Stimulated activated CD8-positive, alpha-beta memory T cell treated with anti-CD3 and anti-CD28 coated beads, Interleukin-15, amount 100 ng/mL, for 4 hours (primary cell): ENCODE measurements at places on chromosomes 13 and 19.

- no peak for DNase-seq
Observed at GRCh38 chr13:83168590-83168989, 713.7 kb downstream of the SLITRK1 start.

DNA sequence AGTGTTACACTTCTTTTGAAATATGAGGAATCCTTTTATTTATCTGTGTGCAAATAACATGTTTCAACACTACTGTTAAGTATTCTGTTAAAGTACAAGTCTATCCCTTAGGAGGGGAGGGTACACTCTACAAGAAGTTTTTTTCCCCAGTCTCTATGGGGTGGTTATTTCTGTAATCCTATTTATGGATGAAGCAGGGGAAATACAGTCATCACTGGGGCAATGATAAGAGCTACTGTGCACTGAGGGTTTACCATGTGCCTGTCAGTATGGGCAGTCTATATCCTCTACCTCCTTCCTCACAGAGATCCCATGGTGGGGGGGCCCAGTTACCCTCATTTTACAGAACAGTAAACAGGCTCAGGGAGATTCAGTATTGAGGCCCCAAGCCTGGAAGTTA lies 16.6 kb upstream of the TRIM13 start:
- no peak for DNase-seq

DNA sequence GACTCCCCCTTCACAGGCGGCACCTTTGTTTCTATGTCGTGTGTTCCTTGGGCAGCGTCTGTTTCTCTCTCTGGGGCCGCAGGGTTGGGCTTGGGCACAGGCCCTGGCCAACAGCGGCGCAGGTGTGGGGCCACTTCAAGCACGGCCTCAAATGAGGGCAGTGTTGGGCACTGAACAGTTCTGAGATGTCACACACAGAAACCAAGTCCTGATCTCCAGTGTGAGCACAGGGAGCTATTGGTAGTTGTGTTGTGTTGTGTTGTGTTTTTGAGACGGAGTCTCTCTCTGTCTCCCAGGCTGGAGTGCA lies 42.7 kb downstream of the GATAD2A start:
- no peak for DNase-seq

DNA sequence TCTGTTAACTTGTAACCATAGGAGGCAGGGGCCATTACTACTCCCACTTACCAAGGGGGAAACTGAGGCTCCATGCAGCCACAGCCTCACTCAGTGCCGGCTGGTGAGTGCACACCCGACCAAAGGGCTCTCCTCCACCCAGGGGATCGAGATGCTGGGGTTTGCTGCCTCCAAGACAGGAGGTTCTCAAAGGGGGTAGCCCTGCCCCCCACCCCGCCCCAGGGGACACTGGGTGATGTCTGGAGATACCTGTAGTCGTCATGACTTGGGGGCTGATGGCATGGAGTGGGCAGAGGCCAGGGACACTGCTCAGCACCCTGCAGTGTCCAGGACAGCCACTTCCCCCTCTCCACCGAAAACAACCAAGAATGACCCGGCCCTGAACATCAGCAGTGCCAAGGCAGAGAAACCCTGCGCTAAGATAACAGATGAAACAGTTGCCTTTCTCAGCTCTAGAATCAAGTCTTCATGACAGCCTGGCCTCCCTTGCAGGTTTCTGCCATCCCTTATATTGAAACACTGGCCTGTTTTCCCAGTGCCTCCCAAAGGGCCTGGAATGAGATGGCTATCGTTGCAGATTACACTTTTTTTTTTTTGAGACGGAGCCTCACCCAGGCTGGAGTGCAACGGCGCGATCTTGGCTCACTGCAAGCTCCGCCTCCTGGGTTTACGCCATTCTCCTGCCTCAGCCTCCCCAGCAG lies 3.3 kb downstream of the REEP6 start:
- DNase-seq = no peak

DNA sequence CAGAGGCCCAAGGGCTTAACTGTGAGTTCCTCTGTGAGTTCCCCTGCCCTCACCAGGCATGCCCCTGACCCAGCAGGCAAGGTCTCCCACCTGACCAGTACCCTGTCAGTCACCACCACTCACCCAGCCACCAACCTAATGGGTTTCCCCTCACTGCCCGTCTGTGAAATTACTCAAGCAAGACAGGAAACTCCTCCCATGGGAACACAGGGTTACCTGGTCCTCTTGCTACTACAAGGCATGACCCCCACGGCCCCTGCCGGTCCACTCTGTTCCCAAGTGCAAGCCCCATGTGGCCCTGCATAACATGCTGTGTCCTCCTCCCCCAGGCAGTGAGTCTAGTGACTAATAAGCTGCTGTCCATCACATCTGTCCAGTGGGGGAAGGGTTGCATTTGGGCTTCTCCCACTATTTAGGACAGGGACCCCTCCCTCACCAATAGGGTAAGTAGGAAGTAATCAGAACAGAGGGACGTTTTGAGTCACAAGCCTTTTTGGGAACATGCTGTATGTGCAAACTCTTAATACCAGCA lies 8.0 kb upstream of the DHRS12 start:
- no peak for DNase-seq

DNA sequence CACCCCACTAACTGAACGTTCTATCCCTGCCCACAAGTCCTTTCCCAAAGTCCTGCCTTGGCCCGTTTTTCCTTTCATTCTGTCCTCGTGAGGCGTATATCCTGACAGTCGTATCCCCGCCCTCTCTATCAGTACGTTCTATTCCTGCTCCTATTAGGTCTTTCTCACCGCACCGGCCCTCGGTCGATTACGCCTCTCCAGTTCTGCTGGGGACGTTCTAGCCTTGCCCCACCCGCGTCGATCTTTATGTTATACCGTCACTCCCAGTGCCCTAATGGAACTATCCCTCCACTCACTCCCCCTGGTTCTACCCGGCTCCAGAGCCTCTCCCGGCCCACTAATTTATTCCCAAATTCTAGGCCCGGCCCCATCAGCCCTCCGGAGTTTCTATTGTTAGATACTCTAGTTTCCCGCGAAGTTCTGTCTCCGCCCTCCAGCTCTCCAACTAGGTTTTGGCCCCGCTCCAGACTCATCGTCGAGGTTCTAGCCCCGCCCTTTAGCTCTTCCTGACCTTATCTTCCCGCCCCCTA lies 2.0 kb downstream of the PLAUR start:
- DNase-seq = no peak

- peak; percentile 80 for DNase-seq
Observed at GRCh38 chr13:36818804-36819738, at the start of gene RFXAP. Gene RFXAP (plus strand): TSS chr13:36819222. CDS start chr13:36819358, 136 bp downstream.

- DNase-seq = no peak
Observed at GRCh38 chr19:17052439-17052838, 22.8 kb downstream of the HAUS8 start.

GRCh38 chr19:42074513-42075363 lies 1.2 kb upstream of the ZNF574 start:
- no peak for DNase-seq

DNA sequence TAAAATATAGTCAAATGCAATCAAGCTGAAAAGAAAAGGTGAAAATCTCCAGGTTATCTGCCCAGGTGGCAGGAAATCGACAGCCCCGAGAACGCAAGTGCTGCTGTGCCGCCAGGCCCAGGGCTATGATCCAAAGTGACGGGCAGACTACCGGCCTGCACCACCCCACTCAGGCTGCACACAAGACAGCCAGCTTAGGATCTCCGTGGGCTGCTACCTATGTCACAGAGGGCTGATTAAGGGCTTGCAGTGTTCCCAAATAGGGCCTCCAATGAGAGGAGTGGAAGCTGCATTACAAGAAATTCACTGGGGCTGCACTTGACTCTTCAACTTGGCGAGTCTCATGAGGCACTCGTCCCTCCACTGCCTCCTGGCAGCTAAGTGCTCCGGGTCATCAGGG lies 121.8 kb downstream of the CRYL1 start:
- DNase-seq = no peak

GRCh38 chr13:109802936-109803335 lies 16.6 kb upstream of the IRS2 start:
- DNase-seq = no peak

- DNase-seq = no peak
Observed at GRCh38 chr19:15721268-15721667, 6.6 kb upstream of the OR10H2 start.

DNA sequence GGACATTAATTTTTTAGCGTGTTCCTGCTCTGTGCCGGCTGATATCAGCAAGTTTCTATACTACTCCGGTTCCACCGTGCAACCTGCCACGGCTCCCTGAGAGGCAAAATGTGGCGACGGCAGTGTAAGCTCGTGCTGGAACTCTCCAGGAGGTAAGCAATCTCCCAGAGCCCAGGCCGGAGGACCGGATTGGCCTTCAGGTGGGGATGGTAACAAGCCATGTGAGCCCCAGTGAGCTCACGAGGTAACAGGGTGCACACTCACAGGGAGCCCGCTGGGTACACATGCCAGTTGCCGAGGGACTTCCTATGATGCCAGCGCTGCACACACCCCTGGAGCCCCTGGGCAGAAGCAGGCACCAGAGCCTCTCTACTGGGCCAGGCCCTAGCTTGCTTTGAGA lies 38.5 kb downstream of the NAXD start:
- no peak for DNase-seq

GRCh38 chr19:16587833-16588823 lies 15.9 kb upstream of the SLC35E1 start:
- DNase-seq = no peak
